ENCODE measurements at places on chromosomes 16 and 17.

GRCh38 chr16:2964475-2965336 is 631 bp downstream of the KREMEN2 start:
- no peak for DNase-seq

- no peak for DNase-seq
Observed at GRCh38 chr17:42290577-42290976, 2.3 kb downstream of the STAT5A start.

DNA sequence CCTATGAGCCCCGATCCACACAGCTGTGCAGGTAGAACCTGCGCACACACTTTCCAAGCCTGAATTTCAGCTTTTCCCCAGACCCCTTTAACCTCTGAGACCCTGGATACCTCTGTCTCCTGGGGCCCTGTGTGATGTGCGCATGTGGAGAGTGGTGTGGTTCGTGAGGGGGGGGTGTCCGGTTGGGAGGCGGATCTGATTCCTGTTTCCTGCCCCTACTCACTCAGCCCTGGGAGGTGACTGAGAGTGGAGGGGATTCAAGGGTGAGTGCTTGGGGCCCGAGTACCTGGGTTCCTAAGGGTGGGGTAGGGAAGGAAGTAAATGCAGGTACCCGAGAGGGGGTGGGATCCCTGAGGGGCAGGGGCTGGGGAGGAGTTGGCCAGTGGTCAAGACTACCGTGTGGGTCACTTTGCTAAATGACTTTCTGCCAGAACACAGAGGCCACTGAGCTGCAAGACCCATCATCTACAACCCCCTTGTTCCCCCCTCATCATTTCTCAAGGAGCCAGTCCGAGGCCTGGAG is 621 bp downstream of the ARHGEF15 start:
- no peak for DNase-seq

GRCh38 chr16:48225456-48225855 is 18.6 kb upstream of the LONP2 start:
- DNase-seq: peak; percentile 20

- no peak for DNase-seq
Observed at GRCh38 chr17:17922070-17922614, 50.1 kb downstream of the TOM1L2 start.

DNA sequence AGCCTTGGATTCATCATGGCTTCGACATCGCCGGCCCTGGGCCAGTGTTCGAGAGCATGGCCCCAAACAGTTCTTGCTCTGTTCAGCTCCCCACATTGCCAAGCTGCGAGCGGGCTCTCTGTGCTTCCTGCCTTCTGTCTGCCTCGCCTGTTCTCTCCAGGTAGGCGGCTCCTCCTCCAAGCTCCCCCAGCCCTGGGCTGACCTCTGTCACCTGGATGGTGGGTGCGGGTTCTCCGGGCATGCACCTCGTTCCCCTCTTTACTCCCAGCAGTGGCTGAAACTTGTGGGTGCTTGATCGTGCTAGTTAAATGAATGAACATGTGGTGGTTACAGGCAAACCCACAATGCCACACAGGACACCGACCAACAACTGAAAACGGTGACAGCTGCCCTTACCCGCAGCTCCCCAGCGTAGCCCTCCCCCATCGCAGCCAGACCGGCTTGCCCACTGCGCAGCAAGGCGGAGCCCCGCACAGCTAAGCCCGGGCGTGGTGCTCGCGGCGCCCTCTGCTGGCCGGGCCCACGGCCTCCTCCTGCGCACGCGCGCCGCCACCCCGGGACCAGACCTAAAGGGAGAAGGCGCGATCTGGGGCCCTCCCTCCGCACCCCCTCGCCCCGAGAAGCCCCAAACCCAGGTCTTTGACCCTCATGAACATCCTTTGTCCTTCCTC is 23.0 kb upstream of the EIF1 start:
- peak; percentile 54 for DNase-seq

DNA sequence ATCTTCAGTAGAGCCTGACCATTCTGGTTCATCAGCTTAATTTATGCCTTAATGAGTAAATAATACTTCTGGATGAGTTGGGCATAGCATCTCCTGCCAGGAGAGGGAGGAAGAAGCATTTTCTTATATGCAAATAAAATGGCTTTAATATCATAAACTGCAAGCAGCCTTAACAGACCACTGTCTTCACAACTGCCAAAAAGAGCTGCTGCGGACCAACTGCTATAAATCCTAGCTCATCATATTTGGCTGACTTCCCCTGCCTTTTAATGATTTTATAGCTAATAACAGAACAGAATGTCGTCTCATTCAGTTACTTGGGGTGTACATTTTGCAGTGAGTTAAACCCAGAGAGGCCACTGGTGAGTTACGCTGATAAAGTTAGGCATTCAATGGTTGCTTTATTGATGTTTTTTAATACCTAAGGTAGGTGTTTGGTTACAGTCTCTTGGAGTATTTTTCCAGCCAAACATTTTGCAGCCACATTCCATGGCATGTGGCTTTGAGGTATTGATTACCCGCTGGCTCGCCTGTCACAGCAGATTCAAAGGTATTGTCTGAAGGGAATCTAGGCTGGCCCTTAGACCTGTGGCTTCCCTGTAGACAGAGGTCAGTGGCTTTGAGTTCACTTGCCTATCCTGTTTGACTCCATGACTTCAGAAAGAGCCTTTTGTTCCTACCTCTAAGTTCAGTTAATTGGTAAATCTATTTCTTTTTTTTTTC is 16.4 kb downstream of the FAM20A start:
- no peak for DNase-seq

GRCh38 chr16:79871906-79872305 is 271.4 kb upstream of the MAF start:
- DNase-seq: no peak

- DNase-seq: no peak
Observed at GRCh38 chr17:77099997-77100396, 40.8 kb upstream of the SEC14L1 start.

DNA sequence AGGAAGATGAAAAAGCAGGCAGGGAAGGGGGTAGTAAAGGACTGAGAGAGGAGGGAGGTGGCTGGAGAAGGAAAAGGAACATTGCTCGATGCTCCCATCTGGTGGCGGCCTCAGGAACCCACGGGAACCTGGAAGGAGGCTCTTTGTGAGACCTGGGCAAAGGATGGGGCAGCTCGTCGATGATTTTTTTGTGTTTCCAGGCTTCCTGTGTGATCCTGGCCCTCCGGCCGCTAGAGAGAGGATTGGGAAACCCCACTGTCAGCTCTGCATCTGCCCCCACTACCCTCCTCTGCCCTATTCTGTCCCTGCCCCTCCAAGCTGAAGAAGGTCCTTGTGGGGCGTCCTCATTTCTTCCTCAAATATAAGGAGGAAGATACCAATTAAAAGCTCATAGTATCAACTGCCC is 6.6 kb downstream of the WFIKKN2 start:
- peak; percentile 16 for DNase-seq

DNA sequence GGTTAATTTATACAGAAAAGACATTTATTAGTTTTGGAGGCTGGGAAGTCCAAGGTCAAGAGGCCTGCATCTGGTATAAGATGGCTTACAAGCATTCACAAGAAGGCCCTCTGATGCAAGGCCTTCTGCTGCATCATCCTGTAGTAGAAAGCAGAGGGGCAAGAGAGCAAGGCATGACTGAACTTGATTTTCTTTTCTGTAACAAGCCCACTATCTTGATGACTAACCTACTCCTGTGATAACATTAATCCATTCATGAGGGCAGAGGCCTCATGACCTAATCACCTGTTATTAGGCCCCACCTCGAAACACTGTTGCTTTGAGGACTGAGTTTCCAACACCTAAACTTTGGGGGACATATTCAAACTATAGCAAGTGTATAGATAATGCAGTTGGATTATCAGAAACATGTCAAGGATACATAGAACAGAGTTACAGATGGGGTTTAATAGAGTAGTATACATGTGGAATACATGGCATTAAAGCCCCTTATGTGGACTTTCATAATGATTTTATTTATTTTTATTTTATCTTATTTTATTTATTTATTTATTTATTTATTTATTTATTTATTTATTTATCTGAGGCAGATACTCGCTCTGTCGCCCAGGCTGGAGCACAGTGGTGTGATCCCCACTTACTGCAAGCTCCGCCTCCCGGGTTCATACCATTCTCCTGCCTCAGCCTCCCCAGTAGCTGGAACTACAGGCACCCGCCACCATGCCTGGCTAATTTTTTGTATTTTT is 88.2 kb downstream of the CHD9 start:
- DNase-seq: no peak

- DNase-seq: no peak
Observed at GRCh38 chr17:45821147-45821546, 23.5 kb upstream of the SPPL2C start.

DNA sequence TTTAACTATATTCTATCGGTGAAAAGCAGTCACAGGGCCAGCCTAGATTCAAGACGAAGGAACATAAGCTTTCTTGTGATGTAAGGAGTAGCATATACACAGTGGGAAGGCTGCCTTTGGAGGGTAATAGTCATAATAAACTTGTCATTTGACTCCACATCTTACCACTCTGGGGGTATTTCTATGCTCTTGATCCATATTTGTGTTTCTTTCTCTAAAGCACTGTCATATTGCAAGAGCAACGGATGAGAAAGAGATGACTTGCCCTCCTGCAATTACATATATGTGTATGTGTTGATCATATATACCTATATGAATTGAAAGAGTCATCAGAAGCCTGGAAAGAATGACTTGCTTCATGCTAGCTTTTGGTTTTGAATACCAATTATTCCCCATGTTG is 225.4 kb upstream of the HS3ST3A1 start:
- DNase-seq: no peak

GRCh38 chr17:37123941-37124820 is 175.4 kb downstream of the AATF start:
- DNase-seq: no peak

DNA sequence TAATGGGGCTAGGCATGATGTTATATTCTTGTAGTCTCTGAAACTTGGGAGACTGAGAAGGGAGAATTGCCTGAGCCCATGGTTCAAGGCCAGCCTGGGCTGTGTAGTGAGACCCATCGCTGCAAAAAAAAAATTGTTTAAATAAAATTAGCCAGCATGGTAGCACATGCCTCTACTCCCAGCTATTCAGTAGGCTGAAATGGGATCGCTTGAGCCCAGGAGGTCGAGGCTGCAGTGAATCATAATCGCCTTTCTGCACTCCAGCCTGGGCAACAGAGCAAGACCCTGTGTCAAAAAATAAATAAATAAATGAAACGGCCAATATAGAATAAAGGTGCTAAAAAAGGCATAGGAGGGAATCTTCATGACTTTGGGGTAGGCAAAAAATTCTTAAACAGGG is 13.9 kb upstream of the SLX4 start:
- no peak for DNase-seq

GRCh38 chr17:65005858-65006257 is 50.7 kb downstream of the GNA13 start:
- no peak for DNase-seq

GRCh38 chr16:64969221-64969620 is 152.6 kb downstream of the CDH11 start:
- peak; percentile 72 for DNase-seq

DNA sequence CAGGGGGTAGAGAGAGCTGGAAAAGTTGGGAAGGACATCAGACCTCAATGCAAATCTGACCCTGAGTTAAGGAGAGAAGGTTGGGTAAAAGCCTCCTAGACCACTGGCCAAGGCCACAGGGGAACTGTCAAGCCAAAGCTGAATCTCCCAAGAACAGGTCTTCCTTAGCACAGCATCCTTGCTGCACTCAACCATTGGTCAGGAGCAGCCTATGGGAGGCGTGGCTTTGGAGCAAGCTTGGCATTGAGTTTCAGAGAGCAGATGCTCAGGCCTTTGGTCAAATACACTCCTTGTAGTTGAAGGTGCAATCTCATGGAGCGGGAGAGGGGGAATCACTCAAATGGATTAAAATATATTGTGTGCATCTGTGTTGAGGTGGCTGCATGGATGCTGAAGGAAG is 21.8 kb downstream of the SOX9 start:
- no peak for DNase-seq

- DNase-seq: peak; percentile 90
Observed at GRCh38 chr16:70715055-70715858, 29.4 kb upstream of the MTSS2 start.

DNA sequence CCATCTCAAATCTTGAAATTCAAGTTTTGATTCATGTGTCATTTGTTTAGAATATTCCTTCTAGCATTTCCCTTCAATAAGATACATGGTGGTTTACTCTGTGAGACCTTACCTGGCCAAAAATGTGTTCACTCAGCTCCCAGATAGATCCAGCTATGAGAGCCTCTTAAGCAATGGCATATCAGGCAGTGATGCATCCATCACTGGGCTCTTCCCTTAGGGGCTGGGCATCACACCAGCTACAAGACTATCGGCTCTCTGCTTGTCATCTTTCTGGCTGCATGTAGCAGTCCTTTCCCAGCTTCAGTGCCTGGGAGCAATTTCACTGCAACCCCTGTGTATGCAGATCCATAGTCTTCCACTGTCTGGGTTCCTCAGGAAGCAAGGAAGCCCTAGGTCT is 40.6 kb downstream of the GOSR1 start:
- no peak for DNase-seq

DNA sequence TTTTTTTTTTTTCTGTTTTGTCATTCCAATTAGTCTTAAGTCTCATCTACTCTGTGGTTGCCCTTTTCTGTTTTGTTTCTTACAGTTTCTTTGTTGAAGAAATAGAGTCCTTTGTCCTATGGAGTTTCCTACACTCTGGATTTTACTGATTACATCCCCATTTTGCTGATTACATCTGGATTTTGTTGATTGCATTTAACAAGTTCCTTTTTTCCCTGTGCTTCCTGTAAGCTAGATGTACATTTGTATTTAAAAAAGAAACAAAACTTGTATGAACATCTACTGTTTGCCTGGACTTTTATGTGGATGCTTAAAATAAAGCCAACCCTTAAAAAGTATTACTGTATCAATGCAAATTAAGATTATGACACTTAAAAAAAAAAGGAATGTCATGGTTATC is 147.6 kb downstream of the CHD9 start:
- DNase-seq: no peak
